MV-4-11 (cell line): ENCODE measurements at places on chromosomes 1 and 21.

- no peak for DNase-seq
Observed at GRCh38 chr1:52683367-52683940, 14.7 kb downstream of the COA7 start.

- DNase-seq = no peak
Observed at GRCh38 chr21:36694031-36694515, 4.8 kb upstream of the SIM2 start.

DNA sequence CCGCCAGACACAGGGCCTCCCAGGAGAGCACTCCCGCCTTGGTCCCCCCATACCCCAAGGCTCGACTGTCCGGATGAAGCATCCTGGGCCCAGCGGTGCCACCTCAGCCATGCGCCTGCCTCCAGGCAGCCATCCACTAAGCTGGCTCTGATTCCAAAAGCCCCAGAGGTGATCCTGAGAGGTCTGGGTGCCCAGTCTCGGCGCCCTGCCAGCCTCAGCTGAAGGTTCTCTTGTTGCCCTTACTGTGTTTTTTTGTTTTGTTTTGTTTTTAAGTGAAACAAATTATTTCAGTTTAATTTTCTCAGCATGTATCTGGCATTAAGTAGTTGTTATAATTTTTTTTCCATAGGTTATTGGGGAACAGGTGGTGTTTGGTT, 44.9 kb downstream of the NUAK2 start:
- no peak for DNase-seq

- no peak for DNase-seq
Observed at GRCh38 chr1:57249511-57249910, 174.3 kb downstream of the DAB1 start.

GRCh38 chr21:37130971-37131370, 57.9 kb downstream of the TTC3 start:
- DNase-seq = no peak

DNA sequence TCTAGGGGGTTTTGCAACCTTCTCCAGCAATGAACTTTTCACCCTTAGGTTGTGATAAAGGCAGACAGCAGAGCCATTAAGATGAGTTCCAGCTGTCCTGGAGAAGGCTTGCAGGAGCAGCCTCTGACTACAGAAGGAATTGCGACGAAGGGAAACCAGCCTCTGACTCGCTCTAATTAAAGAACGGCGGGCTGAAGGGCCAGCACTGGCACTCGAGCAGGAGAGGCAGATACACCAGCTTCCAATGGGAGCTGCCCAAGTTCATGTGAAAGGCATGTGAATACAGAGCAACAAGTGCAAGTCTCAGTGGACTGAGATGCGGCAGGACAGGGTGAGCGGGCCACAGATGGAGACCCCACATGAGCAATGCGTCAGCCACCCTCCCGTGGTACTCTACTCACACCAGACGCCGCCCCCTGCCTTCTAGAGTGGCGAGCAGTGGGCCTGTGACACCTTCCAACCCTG, 15.7 kb downstream of the RCC2 start:
- peak; percentile 35 for DNase-seq

DNA sequence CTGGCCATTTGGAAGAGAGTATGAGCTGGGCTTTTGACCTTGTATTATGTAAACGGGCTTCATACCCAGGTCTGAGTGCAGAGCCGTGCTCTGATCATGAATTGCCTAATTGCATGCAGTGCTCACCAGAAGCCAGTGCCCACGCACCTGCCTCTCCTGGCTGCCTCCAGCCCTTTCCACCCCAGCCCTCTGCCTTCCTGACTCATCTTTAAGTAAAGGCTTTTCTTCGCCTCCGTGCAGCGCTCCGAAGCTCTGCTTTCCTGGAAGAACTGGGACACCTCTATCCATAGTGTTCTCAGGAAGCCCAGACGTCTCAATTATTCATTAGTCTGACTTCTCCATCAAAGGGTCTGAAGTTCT, 413.7 kb downstream of the PTPRU start:
- no peak for DNase-seq

GRCh38 chr21:17775431-17776126, 43.6 kb downstream of the C21orf91 start:
- no peak for DNase-seq
